NCI-H226 (cell line): ENCODE measurements at places on chromosomes 7 and 10.

GRCh38 chr10:132588301-132589013 lies 50.9 kb downstream of the INPP5A start:
- DNase-seq, result no peak

DNA sequence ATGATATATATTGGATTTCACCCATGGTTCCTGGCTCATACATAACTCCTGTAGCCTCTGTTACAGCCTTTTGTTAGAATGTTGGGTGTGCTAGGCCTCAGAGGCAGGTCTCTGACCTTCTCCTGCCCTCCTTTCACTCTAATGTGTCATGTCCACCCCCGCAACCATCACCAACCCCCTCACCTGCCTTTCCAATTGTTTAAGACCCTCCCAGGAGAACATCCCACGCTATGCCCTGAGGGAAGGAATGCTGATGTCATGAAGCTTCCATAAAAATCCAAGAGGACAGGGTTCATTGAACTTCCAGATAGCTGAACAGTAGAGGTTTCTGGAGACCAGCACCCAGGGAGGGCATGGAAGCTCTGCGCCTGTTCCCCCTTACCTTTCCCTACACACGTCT lies 30.8 kb upstream of the C10orf67 start:
- DNase-seq, result peak; percentile 24

DNA sequence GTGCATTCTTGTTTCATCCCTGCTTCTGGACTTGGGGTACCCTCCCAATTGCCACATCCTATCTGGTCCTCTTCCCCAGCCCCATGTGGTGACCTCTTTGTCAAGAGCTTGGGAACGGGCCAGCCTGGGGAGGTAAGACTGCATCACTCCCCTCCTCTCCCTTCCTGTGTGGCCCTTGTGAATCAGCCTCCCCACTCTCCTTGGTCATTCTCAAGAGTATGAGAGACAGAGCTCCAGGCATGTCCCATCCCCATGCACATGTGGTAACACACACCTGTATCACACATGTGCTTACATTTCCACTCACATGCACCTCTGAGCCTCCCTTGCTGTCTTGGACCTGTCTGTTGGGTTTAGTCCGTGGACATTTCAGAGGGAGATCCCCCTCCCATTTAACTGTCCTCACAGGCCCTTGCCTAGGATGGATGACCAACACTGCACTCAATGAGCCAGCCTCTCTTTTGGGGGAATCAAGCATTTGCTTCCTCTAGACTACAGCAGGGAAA lies 2.6 kb downstream of the MRPL43 start:
- DNase-seq, result no peak

DNA sequence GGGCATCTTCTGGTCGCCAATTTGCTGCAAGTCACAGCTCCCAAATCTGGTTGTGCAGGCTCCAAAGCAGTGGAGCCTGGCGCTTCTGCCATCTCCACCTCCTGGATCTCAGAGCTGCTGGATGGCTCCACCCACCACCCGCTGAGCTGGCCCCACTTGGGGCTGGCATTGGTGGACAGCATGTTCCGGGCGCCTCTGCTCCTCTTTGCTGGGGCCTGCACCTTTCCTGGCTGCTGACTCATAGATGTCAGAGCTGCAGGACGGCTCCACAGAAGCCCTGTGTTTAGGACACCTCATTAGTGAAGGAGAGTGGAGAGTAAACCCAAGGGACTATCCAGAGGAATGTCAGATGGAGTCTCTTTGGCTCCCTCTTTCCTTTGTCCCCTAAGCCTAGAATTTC lies 27.4 kb downstream of the MAPK8 start:
- no peak for DNase-seq

- no peak for DNase-seq
These were observed 158.1 kb upstream of the PLXDC2 start for GRCh38 chr10:19658131-19658530.

DNA sequence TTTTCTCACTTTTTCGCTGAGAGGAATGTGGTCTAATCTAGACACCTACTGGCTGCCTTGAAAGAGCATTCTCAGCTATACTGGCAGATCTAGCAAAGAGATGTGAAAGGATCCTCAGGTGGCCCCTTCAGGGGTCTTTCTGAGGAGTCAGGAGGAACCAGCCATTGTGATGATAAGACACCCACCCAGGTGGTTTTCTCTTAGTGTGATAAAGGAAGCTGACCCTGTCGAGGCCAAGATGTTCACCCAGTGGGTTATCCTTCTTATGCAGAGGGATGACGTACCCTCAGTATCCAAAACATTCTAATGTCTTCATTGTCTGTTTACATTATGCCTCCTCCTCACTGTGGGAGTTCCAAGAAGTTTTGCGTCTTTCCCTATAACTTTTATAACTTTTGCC lies 98.3 kb upstream of the LRGUK start:
- no peak for DNase-seq
